ENCODE measurements at places on chromosomes 3 and 15.

DNA sequence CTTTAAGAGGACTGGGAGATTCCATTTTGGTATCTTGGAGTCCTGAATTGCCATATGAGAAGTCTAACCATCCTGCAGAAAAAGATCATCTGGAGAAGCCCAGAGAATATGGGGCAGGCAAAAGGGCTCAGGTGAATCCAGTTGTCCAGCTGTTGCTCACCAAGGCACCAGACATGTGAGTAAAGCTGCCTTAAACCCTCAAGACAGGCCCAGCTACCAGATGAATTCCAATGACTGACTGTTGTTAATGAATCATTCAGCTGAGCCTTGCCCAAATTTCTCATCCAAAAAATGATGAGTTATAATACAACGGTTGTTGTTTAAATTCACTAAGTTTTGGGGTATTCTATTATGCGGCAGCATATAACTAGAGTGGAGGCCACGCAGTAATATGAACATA lies 22.0 kb upstream of the NANOGP8 start:
- DNase-seq, result peak; percentile 5

- no peak for DNase-seq
These were observed 12.5 kb downstream of the TNFAIP8L3 start for GRCh38 chr15:51082246-51082645.

DNA sequence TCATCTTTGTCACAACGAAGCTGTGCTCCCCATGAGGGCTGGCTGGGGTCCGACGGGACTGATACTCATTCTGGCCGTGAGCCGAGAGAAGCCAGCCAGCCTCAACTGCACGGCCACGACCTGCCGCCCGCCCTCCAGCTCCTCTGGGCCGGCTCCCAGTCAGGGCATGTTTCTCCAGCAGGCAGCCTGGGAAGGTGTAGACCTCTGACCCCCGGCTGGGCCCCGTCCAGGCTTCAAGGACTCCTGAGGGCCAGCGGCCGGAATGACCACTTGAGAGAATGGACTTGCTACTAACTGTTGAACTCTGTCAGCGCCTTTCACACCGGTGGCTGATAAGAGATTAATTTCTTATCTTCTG lies 18.1 kb upstream of the MUC4 start:
- DNase-seq, result no peak

DNA sequence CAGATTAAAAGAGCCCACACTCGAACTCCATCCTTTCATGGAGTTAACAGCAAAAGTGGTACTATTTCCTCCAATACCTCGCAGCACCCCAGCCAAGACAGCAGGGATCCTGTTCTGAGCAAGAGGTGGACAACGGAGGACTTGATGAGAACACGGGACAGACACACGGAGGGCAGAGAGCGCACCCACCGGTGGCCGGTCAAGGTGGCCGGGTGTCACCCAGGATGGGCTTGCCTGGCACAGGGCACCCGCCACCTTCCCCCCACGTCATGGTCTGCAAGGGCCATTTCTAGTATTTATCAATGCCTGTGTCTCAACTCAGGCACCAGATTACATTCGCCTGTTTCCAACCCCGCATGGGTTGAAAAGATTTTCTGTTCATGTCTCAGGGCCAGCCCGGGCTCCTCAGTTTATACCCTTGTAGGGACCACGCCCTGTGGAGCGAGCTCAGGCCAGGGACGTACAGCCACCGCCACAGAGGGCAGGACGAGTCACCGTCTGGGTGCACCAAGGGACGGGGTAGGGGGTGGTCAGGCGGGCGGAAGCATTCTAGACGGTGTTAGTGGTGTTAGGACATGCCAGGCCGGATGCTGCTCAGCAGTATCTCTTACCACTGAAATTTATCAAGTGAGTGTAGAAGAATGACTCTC lies 64.2 kb downstream of the CYFIP1 start:
- DNase-seq, result no peak

- DNase-seq, result peak; percentile 35
These were observed 23.8 kb downstream of the MEIS2 start for GRCh38 chr15:37076543-37076942.

GRCh38 chr3:187725224-187725623 lies 20.0 kb downstream of the BCL6 start:
- no peak for DNase-seq

DNA sequence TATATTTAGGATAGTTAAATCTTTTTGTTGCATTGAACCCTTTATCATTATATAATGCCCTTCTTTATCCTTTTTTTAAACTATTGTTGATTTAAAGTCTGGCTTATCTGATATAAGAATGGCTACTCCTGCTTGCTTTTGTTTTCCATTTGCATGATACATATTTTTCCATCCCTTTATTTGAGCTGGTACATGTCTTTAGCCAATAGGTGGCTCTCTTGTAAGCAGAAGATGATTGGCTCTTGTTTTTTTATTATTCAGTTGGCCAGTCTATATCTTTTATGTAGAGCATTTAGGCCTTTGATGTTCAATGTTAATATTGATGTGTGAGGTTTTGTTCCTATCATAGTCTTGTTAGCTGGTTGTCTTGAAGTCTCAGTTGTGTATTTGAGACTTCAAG lies 99.5 kb upstream of the MCTP2 start:
- no peak for DNase-seq

Data from EL (cell line).